Activated CD4-positive, alpha-beta T cell treated with anti-CD3 and anti-CD28 coated beads, Interleukin-2, amount 50 U/mL, for 16 hours (primary cell): ENCODE measurements at places on chromosomes 2 and 18.

- DNase-seq: no peak
Measured at GRCh38 chr2:151103551-151103950, 158.1 kb downstream of the RBM43 start.

DNA sequence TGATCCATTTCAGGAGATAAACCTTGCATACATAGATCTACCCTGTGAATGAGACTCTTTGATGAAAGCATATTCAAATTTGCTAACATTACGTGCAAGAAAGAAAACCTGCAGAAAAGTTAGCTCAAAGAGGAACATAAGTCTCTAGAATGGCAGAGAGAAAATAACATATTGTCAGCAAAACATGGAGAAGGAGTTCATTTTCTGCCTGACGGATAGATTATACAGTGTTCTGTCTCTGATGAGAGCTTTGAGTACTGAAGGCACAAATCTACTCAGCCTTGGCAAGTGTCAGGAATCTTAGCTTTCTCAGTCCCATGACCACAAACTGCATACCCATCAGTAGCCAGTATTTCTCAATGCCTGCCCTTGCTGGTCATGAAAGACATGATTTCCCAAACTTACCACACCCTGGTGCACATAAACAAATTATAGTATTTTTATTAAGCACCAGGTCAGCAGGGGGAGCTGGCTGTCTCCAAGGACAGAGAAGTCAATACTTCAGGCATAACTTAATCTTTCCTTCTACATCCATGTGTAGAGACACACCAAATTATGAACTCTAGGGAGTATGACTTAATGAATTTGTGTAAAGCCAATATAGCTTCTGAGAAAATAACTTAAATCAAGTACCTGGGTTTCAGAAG is 401.2 kb upstream of the SOX11 start:
- DNase-seq: no peak

DNA sequence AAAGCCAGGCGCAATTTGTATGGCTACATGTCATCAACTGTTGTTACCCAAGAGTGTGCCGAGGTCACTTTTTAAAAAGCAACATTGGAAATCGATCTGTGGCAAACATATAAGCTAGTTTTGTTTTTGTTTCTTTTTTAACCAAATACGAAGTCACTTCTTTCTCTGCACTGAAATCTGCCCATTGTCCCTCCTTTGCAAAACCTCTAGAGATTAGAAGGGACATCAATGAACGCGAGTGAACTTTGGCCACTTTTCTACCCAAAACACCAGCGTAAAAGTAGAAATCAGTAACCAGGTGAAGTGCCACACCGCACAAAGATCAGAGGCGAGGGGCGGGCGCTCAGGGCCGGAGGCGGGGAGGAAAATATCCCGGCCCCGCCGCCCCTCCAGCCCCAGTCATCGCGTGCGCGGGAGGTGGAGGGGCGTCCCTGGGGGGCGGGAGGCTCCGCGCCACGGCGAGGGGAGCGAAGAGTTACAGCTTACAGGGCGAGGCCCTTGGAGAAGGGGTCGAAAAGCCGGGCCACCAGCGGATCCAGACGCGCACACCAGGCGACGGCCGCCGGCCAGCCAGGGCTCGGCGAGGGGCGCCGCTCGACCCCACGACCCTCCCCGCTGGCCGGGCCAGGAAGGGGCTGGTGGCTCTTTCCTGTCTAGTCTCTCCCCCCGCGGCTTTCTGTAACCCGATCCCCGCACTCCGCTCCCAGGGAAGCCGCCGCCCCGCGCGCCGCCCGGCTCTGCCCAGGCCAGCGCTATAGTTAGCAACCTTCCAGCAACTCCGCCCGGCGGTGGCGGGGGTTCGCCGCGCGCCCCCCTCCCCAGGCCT is 993 bp downstream of the RBMS1 start:
- DNase-seq: peak; percentile 48

- DNase-seq: no peak
Measured at GRCh38 chr2:45212953-45213635, 203.8 kb upstream of the SIX2 start.

DNA sequence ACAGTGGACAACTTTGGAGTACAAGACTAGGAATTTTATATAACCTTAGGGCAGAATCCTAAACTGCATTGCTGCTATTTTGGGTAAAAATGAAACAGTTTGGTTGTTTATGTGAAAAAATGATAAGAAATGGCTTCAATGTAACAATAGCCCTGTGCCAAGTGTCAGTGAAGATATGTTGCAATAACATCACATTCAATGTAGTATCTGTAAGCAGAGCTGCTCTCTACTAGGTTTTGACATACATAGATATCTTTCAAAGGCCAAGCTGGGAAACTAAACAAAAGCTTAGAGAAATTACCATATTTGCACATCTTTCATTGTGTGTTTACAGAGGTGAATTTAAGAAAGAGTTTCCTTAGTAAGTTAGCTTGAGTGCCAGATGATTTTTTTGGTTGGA is 135.0 kb upstream of the DOK6 start:
- DNase-seq: no peak

DNA sequence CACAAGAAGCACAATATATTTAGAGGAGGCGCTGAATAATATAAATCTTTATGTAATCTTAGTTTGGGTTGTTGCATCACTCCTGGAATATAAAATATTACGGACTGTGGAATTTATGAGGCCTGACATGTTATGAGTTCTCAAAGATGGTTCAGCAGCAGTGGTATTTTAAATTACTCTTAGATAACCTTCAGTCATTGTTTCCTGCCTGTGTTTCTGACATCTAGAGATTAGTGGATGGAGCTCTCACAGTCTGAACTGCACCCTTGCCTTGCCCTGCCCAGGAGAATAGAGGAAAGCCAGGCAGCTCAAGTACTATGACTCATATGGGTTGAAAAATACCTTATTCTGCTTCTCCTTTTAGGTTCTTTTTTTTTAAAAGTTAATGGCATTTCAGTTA is 70.0 kb downstream of the ACSL3 start:
- no peak for DNase-seq

- no peak for DNase-seq
Measured at GRCh38 chr2:100703739-100704138, 116.2 kb upstream of the NPAS2 start.

- DNase-seq: no peak
Measured at GRCh38 chr2:162370931-162371330, 27.0 kb downstream of the GCA start.

GRCh38 chr18:34772887-34773286 is 62.8 kb downstream of the DTNA start:
- no peak for DNase-seq

GRCh38 chr2:110211938-110212858 is at the start of gene MTLN:
MTLN (minus strand) TSS chr2:110212547; CDS start chr2:110212525, 22 bp downstream.
- peak; percentile 77 for DNase-seq

- no peak for DNase-seq
Measured at GRCh38 chr2:195411219-195411687, 245.8 kb upstream of the SLC39A10 start.

DNA sequence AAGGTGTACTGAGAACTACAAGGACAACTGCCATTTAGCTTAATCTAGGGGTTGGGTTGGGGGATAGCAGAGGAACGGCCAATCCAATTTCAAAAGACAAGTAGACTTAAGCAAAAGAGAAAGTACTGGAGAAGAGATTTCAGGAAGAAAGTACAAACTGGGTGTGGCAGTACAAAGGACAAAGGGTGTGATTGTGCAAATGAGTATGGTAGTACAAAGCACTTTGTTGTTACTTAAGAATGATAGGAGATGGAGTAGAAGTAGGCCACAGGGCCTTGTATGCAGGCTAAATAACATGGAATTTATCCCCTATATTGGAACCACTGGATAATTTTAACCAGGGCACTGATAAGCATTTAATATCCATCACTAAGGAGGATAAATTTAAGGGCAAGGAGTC is 4.7 kb upstream of the ORC2 start:
- no peak for DNase-seq

DNA sequence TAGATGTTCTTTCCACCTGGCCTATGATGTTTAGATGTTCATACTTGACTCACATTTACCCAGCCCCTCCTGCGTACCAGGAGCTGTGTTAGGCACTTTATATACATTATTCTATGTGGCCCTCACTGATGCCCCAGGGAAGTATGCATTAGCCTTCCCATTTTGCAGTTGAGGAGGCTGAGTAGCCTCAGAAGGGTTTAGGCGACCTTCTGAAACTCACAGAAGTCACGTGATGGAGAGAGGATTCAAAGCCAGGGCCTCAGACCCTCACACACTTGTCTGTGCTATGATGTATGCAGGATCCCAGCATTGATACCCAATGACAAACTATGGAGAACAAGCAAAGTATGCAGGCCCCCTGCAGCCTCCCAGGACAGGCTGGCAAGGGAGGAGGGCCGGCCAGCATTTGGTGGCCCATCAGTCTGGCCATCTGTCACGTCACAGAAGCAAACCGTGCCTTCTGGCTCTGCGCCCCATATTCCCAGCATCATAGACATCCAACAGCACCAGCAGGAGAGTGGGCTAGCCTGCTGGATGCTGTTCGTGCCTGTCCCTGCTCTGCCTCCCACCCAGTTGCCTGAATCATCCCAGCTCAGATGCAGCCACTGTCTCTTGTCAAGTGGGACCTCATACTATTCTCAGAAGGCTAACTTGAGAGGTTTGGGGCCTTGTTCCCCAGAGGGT is 33.6 kb downstream of the EHD3 start:
- no peak for DNase-seq

DNA sequence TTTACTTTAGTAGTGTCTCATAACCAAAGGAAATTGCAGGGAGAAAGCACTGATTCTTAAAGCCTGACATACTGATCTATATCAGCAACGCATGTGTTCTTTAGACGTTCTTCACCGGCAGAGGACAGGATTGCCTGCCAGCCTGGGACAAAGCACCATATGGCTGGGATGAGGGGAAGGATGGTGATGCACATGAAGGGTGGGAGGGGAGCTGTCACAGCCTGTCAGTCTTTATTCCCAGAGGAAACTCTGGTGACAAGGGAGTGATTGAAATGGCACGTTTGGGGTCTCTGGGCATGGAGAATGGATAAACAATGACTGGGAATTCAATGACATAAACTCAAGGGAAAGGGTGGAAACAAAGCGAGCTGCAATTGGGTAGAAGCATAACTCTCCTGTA is 808.1 kb downstream of the DCC start:
- no peak for DNase-seq

DNA sequence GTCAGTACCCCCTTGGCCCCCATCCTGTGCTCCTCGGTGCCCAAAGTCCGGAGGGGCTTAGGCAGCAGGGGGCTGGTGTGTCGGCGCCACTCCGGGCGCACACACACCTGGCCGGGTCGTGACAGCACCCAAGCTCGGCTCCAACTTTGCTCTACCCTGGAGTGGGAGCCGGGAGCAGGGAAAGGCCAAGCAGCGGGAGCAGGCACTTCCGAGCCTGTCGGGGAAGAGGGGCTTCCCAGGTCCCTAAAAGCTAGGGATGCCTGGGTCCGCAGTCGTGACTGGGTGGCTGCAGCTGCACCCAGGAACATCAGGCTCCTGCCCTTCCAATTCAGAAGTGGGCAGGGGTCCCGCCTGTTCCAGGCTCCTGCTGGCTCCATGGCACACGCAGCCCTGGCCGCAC is 48.4 kb downstream of the PAPOLG start:
- no peak for DNase-seq

DNA sequence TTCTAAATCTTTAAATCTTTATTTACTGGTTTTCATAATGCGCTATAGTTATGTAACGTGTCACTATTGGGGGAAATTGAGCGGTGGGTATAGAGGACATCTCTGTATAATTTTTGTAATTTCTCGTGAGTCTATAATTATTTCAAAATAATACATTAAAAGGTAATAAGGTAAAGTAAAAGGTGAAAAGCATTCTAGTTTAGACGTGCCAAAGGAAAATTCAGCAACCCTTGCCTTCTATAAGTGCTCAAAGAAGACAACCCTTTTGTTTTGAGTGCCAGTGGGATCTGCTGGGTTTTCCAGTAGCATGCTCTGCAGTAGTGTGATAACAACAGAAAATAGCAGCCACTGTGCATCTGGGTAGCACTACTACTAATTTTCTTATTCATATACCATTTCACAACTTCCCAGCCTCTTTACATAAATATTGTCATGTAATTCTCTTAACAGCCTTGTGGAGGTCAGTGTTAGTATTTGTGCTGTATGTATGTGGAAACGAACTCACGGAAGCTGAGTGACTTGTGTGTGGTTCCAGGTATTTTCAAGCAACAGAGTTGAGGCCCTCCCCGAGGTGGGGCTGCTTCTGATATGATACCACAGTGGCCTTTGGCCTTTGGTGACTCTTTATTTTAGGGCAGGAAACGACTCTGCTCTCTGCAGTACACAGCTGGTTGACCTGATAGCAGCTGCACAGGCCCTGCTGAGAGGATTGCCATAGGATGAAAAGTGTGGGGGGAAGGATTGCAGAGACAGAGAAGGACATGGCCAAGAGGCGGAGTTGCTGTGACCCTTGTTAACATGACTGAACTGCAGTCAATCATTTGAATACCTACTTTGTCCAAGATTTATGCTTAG is 104.5 kb downstream of the TDRD15 start:
- no peak for DNase-seq

- no peak for DNase-seq
Measured at GRCh38 chr2:16109368-16109820, 169.0 kb downstream of the MYCN start.

GRCh38 chr2:200405599-200406298 is 99.3 kb downstream of the SPATS2L start:
- DNase-seq: peak; percentile 76

GRCh38 chr2:20514596-20515269 is 67.9 kb downstream of the RHOB start:
- DNase-seq: no peak

DNA sequence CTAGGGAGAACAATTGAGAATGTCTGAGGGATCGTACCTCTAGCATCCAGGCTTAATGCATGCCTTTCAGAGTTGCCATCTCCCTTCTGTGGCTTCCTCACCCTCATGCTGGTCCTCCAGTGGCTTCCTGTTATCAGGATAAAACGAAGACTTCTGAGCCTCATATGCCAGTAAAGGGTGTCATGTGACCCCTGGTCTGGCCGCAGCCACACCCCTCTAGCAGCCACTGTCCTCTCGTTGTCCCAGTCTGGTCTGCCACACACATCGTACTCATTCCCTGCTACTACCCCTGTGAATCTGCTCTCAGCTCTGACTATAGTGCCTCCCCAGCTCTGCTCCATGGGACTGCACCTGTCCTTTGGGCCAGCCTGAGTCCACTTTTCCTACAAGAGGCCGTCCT is 62.6 kb upstream of the TMEM177 start:
- DNase-seq: no peak

- no peak for DNase-seq
Measured at GRCh38 chr2:111161971-111162370, 41.3 kb downstream of the BCL2L11 start.

DNA sequence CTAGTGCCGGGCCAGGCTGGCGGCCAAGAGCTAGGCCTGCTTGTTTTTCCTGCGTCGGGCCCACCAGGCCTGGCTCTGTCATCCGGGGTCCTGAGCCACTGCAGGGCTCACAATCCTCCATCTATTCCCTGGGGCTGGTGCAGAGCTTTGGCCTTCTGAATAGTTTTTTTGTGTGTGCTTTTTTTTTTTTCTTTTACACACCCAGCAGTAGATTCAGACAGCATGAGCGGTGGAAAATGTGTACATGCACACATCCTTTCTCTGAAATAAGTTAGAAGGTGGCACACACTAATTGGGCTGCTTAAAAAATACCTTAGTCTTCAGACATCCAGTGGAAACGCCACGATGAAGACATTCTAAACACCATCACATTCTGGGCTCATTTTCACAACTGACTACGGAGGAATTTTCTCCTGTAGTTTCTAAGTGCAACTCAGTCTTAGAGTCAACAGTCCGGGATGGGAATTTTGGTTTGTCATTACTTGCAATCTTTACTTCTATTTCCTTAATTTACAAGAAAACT is 6.1 kb downstream of the ZFP36L2 start:
- DNase-seq: peak; percentile 35

- peak; percentile 74 for DNase-seq
Measured at GRCh38 chr2:202870431-202871299, 901 bp downstream of the ICA1L start.
